ENCODE measurements at places on chromosomes 7 and 10.
A peak's percentile ranks its signal among the peaks of the same experiment; 100 is the strongest.

- no peak for DNase-seq
Measured at GRCh38 chr7:156014201-156014600, 201.9 kb upstream of the SHH start.

GRCh38 chr7:120738816-120739215 lies 119.1 kb downstream of the TSPAN12 start:
- DNase-seq: no peak

GRCh38 chr10:73581918-73582317 lies 9.2 kb downstream of the USP54 start:
- no peak for DNase-seq

DNA sequence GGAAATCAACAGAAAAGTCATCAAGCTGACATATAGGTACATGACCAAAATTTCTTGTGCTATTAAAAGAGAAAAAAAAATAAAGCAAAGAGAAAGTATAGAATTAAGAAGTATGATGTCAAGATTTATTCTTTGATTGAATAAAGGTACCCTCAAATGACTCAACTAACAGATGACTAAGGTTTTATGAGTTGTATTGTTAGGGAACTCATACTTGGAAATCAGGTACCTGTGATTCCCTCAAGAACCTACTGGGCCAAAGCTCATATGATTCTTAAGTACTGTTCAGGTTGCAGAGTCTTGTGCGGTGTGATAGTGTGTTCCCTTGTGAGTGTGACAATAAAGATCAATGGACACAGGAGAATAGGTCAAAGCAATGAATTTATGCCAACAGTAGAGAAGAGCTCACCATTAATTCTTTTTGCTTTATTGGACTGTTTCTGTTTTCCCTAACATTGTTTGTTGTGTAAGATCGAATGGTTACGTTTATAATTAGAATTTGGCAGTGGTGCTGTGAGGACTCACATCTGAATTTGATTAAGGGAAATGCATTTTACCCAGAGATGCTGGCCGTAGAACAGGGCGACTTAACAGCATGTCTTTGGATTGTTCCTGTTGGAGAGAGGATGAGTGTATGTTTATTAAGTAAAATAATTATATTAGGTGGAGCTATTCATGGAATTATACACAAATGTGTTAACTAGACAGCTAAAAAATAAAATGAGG lies 293.2 kb upstream of the SEMA3D start:
- DNase-seq: peak; percentile 83

DNA sequence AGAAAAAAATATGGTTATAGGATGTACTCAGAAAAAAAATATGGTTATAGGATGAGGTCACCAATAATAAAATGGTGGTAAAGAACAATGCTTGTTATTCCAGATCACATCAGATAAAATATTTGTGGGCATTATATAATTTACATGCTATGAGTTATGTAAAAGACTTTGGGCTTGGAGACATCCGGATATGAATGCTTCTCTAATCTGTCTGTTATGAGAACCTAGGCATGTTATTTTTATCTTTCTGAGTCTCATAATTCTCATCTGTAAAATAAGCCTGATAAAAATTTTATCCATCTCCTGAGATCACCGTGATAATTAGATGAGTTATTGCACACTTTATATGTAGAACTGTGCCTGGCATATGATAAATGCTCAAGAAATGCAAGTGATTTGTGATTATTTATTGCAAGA lies 37.8 kb downstream of the DKK1 start:
- peak; percentile 60 for DNase-seq

DNA sequence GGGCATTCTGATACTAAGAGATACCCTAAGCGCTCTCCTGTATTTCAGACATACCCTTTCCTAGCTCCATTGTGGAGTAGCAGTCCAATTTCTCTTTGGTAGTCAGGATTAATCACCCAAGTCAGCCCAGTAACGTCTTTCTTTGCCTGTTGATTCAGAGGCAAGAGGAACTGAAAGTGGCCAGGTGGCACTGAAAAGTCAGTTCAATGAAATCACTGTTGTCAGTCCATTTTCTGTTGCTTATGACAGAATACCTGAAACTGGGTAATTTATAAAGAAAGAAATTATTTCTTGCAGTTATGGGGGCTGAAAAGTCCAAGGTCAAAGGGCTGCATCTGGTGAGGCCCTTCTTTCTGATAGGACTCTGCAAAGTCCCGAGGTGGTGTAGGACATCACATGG lies 40.2 kb downstream of the ANKRD61 start:
- no peak for DNase-seq

DNA sequence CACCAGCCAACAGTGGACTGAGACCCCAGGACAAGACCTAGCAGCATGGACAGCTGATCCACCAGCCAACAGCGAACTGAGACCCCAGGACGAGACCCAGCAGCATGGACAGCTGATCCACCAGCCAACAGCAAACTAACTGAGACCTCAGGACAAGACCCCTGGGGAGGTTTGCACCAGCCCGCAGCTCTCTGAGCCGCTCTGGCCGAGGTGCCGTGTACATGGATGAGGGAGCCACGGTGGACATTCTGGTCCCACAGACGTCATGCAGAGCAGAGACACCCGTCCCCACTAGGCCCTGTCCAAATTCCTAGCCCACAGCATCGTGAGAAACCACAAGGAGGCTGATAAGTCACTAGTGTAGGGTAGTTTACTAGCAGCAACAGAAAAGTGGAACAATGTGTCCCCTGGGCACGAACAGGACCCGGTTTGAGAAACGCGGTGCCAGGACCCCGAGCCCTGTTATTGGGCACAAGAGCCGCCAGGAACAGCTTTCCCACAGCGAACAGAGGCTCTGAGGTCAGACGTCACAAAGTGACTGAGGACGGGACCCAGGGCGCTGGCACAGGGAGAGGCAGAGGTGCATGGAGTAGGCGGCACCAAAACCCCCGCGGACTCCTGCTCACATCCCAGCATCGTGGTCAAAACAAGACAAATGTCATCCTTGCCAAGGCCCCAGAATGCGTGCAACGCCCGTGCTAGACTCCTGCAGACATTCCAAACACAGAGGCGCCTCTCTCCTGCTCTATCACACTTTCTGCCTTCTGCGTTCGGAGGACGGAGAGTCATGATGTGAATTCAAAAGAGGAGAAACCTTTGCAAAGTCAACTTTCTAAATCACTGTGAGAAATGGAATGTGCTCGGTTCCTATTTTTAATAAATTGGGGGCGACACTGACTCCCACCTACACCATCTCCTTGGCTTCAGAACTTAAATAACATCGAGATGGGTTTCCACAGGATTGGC lies 8.1 kb downstream of the STK32C start:
- no peak for DNase-seq

DNA sequence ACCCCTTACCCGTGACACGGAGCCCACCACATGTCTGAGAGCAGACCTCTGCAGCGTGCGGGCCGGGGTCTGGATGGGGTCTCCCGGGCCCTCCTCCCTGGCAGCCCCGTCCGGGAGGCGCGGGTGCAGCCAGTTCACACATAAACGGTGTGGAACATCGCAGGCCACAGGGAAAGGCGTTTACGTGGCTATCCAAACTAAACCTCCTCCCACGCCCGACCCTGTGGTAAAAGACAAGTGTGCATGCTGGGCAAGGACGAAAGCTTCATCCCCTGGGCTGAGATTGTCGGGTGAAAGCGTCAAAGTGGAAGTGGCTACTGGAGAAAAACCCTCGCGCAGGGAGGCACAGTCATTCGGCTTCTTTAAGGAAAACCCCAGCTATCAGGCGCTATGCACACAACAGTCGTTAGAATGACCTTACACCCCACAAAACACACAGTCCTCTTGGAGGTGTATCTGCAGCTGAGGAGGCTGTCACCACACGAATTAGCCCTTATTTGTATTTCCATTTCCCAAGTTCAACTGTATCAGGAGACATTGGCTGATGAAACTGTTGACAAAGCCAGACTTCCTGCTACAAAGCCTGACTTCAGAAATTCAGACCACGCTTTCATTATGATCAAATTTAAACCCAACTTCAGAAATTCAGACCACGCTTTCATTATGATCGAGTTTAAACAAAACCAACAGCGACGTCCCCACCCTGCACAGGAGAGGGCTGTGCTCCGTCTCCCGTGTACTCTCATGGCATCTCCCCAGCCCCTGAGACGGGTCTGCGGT lies 15.3 kb downstream of the GPER1 start:
- no peak for DNase-seq

DNA sequence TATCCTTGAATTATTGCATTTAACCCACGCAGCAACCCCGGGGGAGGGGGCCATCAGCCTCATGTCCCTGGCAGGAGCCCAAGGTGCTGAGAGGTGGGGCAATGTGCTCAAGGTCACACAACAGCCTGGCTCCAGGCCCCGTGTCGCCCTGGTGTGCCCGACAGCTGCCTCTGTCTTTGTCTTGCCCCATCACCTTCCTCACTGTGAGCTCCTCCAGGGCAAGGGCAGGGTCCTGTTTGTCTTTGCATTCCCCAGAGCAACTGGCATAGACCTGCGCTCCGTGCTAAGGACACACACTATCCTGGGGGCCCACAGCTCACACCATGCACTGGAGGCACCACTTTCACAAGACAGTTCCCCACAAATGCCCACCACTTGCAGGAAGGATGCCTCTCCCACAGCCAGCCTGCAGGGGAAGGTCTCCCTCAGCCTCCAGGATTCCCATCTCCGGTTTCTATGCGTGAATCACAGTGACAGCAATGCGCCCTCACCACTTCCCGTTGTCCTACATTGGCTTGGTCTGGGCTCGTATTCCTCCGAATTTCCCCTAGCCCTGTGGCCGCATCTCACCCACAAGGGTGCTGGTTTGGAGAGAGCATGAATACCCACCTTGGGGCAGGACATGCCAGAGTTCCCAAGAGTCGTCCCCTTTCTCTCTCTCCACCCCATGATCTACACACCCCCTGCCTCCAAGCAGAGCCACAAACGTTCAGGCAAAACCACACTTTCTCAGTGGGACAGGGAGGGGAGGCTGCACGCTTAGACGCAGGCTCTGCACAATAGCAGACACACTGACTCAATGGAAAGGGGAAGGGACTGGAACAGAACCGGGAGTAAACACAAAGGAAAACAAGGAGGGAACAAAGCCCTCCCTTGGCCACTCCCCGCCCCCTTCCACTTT lies 10.3 kb downstream of the ITPRIP start:
- DNase-seq: peak; percentile 80

- DNase-seq: peak; percentile 95
Measured at GRCh38 chr7:130275826-130276297, 9.2 kb downstream of the CPA2 start.

DNA sequence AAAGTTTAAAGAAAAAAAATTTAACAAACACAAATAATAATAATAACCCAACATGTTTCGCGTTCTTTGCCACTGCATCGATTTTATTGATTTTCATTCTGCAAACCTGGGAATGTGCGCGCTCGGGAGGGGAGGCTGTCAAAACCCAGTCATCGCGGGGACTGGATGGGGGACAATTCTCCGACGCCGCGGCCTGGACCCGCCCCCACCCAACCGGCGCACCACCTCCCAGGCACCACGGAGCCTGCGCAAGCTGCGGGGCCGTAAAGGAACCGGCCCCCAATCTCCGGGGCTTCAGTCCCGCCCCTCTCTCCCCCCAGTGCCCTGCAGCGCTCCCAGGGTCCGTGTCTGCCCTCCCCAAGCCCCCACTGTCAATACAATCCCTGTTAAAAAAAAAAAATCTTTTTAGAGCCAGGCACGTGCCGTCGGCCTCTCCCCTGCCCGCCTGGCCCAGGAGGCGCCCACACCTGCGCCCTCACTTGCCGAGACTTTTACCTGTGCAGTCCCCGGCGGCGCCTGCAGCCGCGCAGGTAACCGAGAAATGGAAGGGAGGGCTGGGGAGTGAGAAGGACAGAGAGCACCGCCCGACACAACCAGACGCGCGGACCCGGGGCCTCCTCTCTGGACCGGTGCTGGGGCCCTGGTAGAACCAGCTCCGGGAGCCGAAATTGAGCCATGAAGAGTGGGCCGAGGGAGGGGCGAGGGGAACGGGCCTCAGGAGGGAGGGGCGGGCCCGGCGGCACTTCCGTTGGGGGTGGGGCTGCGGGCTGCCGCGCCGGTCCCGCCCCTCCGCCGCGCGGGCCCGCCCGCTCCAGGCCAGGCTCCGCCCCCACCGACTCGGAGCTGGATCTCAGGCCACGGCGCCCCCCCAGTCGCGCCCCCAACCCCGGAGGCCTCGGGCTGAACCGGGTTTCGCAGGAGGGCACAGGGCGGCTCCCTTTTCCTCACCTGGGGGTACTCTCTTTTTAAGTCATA lies 7.6 kb upstream of the ZNF503 start:
- DNase-seq: no peak

GRCh38 chr10:59562126-59562525 lies 147.5 kb downstream of the SLC16A9 start:
- DNase-seq: no peak

DNA sequence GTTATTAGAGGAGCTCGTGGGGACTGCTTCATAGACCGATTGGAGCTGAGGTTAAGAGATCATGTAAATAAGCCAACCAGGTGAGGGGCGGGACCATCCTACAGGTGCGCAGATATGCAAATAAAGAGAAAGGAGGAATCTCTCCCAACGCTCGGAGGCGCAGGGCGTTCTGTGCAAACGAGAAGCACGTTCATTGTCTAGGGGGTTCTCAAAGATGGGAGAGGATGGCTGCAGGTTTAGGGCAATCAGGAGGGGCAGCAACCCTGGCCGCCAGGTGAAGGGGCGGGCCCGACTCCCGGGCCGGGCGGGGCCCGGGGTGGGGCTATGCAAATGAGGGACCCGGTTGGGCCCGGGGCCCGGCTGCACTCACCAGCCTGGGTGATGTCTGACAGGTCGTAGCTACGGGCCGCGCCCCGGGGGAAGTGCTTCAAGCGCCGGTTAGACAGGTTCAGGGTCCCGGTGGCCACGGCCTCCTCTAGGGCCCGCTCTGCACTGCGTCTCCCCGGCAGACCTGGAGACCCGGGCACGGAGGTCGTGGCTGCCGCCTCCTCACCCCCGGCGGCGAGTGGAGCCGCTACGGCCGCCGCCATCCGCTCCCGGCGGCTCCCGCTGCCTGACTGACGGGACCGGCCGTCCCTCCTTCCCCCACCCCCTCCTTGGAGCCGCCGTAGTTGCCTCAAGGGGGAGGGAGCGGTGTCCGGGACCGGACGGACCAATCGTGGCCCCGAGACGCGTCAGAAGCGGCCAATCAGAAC lies at the start of gene LRCH4:
LRCH4 (minus strand) TSS at position 619 of the 755 bp plus-strand sequence; CDS start at position 590, 29 bp downstream.
- no peak for DNase-seq

- no peak for DNase-seq
Measured at GRCh38 chr7:24737281-24737680, 20.0 kb downstream of the GSDME start.

DNA sequence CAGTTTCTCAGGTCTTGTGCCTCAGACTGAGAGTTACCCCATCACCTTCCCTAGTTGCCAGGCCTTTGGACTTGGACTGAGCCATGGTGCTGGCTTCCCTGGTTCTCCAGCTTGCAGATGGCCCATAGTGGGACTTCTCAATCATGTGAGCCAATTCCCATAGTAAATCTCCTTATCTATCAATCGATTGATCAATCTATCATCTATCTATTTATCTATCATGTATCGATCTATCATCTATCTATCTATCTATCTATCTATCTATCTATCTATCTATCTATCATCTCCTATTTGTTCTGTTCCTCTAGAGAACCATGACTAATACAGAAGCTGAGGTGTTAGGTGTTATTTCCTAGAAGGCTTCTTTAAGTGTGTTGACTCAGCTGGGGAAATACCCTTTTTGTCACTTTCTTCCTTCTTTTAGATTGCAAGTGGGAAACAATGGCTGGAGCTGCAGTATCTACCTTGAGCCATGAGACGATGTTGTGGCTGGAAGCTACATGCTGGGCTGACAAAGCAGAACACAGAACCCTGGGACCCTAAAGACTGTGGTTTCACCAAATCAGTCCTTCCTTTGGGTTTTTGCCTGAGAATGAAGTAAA lies 234.7 kb upstream of the GLI3 start:
- no peak for DNase-seq
